Right kidney (tissue), 9 donors: ENCODE measurements at places on chromosomes 1 and 21.

- no peak for DNase-seq
Measured at GRCh38 chr1:176790786-176791185, 327.8 kb downstream of the PAPPA2 start.

- no peak for DNase-seq
Measured at GRCh38 chr1:3014050-3014440, 7.2 kb upstream of the ACTRT2 start.

- no peak for DNase-seq
Measured at GRCh38 chr1:19465123-19465522, 20.2 kb downstream of the CAPZB start.

GRCh38 chr1:68016381-68016780, 34.0 kb downstream of the DIRAS3 start:
- no peak for DNase-seq
